ENCODE measurements at places on chromosomes 6 and 20.

GRCh38 chr6:24205020-24205492 is 79.0 kb downstream of the NRSN1 start:
- DNase-seq = peak; percentile 61

DNA sequence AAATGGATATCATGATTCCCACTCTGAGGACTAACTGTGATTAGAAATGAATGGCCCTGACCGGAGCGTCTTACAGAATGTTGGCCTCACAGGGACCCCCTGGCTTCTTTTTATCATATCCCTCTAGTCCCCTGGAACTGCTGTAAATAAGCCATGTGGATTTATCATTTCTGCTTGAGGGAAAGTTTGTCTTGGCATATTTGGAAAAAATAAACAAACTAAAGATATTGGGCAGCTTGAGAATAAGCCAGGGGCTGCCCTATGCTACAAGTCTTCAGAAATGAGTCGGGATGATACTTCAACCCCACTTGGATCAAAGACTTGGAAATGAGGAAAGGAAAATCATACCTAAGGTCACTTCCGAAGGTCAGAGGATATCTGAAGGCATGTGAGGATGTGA is 179.1 kb downstream of the THBS2 start:
- DNase-seq = no peak

GRCh38 chr20:41279546-41280225 is 37.8 kb downstream of the ZHX3 start:
- DNase-seq = no peak

DNA sequence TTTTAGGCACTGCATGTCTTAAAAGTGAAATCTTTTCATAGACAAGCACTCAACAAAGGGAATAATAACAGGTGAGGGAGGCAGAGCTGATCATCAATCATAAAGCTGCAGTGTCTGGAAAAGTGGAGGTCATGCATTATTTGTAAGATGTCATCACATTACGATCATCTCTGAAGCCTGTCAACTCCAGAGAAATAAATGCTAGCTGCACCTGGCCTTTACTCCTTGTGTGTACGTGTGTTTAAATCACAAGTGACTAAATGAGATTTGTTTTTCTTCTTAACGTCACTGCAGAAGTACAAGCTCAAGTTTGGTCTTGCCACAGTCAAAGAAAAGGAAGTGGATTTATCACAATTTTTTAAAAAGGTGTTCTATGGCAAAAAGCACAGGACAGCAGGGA is 275.5 kb upstream of the SGK1 start:
- DNase-seq = no peak

Measured in neural progenitor cell (in vitro differentiated cells).